Left lung (tissue), 14 donors: ENCODE measurements at places on chromosomes 13 and 19. TPM values are rescaled to one million over a fixed set of nuclear protein-coding genes. Genes with fewer than 3 reads are reported as not detected.

The CNFN gene
- total RNA-seq: 1.2 TPM

DNA sequence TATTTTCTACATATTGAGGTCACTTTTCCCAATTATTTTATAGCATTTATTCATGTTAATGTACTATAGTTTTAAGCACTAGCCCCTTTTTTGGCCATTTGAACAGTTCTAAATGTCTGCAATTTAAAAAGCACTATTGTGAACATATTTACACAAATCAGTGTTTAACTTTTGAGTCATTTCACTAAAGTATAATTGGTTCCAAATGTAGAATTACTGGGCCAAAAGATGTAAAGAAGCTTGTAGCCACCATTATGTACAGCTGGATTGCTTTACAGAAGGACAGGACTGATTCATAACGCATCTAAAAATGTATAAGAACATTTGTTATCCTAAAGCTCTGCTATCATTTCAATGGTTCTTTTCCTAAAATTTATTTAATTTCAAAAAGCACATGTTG is 16.6 kb upstream of the ATP12A start:
- DNase-seq: no peak

DNA sequence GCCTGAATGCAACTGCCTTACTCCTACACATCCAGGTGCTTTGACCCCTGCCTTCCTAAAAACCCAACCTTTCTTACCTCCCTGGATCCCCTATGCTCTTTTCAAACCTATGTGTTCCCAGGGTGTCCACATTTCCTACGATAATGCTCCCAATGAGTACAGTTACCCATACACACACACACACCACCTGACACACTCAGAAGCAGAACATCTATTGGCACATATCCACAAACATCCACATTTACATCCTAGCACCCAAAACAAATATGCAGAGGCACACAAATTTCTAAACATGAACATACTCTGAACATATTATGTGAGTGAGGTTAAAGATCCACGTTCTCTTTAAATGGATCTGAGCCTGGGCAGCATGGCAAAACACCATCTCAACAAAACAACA is 22.4 kb upstream of the PLAUR start:
- no peak for DNase-seq

GRCh38 chr13:24038405-24038804 is 122.1 kb upstream of the SPATA13 start:
- DNase-seq: no peak

- DNase-seq: no peak
Measured at GRCh38 chr13:62625214-62625881, 1209.7 kb upstream of the PCDH20 start.

DNA sequence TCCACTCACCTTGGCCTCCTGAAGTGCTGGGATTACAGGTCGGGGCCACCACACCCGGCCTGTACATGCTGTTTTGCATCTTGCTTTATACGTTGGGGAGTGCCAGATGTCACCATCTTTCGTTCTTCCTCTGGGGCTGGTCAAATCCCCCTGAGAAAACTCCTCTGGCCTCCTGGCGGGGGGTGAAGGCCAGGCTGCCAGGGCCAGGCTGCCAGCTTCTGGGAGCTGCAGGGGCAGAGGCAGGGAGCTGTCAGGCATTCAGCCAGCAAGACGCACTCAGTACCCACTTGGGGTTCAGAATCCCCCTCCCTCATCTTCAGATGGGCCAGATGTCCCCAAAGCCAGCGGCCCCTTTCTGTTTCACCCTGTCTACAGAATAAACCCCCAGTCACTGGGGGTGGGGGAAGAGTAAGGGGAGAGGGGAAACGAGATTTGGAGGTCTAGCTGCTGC is 16.1 kb downstream of the ZSWIM9 start:
- DNase-seq: no peak

DNA sequence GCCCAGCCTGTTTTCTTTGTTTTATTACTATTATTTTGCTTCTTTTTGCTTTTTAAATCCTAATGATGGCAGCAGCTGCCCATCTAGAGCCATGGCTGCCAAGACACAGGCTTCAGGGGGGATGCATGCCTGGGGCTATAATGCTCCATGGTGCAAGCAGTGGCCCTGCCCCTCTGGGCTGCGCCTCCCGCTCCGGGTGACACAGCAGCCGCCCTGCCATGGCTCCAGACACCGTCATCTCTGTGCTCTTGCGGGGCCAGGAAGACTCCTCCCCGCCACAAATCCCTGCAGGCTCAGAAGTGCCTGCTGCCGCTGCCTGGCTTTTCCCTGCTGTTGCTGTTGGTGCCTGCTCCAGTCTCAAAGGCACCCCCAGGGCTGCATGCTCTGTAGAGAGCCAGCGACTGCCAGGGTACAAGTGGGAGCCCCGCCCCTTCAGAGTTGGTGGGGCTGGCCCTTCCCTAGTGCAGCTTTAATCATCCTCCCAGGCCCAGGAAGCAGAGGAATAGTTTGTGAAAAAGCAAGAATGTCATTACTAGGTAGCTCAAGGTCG is 581.5 kb downstream of the FGF9 start:
- no peak for DNase-seq

DNA sequence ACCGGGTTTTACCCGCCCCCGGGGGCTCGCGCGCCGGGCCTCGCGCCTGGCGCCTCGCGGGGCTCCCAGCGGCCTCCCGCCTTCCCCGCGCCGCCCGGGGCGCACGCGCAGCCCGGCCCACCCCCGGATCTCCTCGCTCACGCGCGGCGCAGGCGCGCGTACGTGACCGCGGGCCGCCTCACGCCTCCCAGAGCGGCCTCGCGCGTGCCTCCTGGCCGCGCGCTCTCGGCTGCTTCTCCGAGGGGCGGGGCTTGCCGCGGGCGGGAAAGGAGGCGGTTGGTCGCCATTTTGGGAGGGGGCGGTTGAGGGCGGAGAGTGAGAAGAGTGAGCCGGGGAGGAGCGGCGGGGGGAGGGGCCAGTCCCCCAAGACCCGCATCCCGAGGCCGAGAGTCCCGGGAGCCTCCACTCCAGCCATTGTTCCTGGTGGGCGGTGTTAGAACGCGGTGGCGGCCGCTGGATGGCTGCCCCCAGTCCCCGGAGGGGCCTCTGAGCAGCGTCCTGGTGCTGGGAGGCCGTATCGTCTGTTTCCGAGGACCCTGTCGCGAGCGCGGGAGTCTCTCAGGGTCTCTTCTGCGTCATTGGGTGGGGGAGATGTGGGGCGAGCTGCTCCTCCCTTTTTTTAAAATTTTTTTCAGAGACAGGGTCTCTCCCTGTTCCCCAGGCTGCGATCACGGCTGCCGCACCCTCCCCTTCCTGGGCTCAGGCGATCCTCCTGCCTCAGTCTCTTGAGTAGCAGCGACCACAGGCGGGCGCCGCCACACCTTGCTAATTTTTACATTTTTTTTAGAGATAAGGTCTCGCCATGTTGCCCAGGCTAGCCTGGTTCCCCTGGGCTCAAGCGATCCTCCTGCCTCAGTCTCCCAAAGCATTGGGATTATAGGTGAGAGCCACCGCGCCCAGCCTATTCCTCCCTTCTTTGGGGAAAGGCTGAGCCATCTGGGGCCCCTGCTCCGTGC is at the start of gene ZNF541:
ZNF541 (minus strand) TSS at position 78 of the 956 bp plus-strand sequence. CDS start 17,292 bp downstream, outside the sequence.
- DNase-seq: peak; percentile 57

GRCh38 chr13:113374511-113375175 is 10.7 kb upstream of the GRTP1 start:
- DNase-seq: no peak

DNA sequence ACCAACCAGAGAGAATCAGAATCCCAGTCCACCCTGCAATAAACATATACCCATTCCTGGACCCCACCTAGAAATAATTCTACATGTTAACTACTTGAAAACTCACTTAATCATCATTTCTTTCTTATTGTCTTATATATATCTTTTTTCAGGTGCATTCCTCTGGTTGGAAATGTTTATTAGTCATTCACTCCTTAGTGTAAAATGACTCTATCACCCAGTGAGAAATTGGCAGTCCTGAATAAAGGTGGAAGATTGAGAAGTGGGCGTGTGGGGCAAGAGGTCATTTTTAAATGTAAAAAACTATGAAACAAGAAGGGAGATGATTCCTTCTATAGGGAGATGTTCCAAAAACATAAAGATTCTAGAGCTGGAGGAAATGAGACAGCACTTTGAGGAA is 101.2 kb upstream of the MBNL2 start:
- no peak for DNase-seq
